NCI-H1417 treated with DMSO at 0.1 percent for 48 hours (cell line): ENCODE measurements at places on chromosomes 16 and 17.

DNA sequence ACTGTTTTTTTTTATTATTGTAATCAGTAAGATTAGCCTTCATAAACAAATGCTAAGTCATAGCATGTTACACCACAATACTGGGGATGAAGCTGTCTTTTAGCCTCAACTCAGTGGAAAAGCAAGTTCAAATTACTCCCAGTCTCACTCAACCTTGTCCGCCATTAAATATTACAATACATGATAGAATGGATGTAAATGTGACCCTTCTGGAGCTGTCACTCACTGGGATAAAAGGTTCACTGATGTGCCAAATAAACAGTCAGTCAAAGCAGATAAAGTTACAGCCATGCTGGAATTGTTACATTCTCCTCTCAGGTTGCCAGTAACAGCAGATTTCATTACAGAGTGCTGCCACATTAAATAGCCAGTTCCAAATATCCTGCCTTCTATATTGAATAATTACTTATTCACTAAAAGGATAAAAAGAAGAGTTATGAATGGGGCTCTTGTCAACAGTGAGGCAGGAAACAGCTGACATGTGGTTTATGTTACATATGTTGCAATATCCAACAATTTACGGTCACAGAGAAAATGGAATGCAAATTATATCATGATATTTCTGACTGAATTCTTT lies 53.4 kb downstream of the BRIP1 start:
- peak; percentile 10 for DNase-seq

GRCh38 chr17:39965017-39965699 lies 2.4 kb downstream of the GSDMA start:
- no peak for DNase-seq

- no peak for DNase-seq
Measured at GRCh38 chr17:72117535-72118334, 3.1 kb upstream of the SOX9 start.

DNA sequence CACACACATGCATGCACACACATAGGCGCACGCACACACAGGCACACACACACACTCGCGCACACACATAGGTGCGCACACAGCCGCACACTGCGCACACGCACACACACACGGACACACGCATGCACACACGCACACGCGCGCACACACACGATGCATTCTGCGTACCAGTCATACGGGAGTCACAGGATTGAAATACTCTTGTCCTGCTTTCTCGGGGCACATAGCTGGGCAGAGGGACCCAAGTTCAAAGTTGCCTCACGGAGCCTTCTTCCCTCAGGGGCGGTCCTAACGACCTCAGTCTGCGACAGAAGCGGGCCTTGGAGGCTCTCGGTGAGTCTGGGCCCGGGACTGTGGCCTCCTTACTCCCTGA lies 56.0 kb downstream of the MRM1 start:
- DNase-seq = no peak

GRCh38 chr16:78091419-78091818 lies 8.0 kb upstream of the WWOX start:
- no peak for DNase-seq

- DNase-seq = no peak
Measured at GRCh38 chr16:14399378-14400284, 230.4 kb downstream of the PARN start.

- DNase-seq = no peak
Measured at GRCh38 chr17:74135391-74136167, 67.9 kb upstream of the RPL38 start.

GRCh38 chr17:55722742-55723487 lies at the start of gene TMEM100:
TSS of gene TMEM100 (minus strand) at chr17:55722864. CDS start at chr17:55721070, 1,794 bp downstream.
- no peak for DNase-seq

DNA sequence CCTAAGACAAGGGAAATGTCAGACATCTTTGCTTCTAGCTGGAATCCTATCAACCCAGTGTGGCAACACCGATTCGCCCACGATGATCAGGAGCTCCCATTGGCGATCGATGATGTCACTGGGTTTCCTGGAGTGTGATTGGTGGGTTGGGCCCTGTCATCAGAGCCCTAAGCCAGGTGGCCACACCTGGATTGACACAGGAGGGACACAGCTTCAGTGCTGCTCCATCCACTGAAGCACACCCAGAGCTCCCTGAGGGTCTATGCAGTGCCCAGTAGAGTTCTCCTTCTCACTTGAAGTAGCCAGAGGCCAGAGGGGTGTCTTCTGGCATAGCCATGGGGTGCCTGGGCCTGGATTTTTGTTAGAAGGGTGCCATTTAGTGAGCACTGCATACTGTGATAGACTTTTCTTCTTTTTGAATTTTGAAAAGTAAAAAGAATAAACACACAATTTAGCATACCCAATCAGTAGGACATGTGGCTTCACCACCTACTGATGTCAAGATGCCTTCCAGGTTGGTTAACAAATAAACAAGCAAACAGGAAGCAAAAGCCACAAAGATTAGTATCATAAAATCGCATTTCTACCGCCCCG lies 77.6 kb downstream of the CMIP start:
- no peak for DNase-seq

- no peak for DNase-seq
Measured at GRCh38 chr17:76725580-76726230, 701 bp downstream of the JMJD6 start.

- DNase-seq = no peak
Measured at GRCh38 chr16:88883117-88883895, 16.8 kb upstream of the PABPN1L start.

DNA sequence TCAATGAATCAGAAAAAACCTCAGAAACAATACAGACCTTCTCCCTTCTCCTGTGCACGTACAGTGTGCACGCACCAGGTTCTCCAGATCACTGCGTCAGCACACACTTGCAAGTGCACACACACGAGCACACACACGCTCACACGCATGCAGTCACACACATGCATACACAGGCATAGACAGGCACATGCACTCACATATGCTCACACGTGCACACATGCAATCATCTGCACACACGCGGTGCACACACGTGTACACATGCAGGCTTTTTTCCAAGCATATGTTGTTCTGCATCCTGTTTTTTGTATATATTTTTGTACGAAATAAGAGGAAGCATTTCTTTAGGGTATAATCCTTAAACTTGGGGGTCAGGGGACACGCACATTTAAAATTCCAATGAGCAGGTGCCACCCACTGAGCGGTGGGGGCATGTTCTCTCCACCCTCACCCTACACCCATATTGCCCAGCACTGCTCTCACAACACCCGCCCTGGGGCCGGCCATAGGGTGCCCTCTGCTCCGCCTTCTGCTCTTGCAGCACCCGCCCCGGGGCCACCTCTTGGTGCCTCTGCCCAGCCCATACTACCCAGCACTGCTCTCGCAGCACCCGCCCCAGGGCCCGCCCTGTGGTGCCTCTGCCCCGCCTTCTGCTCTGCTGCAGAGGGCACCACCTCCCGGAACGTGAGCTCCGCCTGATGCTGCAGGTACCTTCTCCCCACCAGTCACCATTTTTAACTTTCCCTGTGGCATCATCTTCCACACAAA lies 20.9 kb downstream of the KLHDC4 start:
- DNase-seq = no peak

GRCh38 chr16:70714581-70715054 lies 28.8 kb upstream of the MTSS2 start:
- no peak for DNase-seq

DNA sequence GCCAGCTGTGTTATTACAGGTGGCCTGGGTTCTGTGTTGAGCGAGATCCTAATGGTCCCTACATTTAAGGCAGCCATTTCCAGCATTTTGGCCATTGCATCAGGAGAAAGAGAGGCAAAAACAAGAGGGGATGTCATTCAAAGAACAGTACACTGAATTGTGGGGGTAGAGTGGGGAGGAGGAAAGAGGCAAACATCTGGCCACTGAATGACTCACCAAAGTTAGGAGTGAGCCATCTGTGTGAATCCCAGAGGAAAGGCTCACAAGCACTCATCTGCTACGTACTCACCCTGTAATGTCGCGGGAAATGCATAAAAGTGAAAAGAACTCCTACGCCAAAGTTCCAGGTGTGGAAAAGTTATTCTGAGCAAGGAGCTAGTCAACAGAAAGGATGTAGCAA lies 16.7 kb downstream of the KRABD2 start:
- DNase-seq = no peak

GRCh38 chr17:63140255-63140654 lies 174.2 kb downstream of the TANC2 start:
- DNase-seq = no peak

GRCh38 chr16:88694221-88695087 lies 8.1 kb upstream of the SNAI3 start:
- no peak for DNase-seq

DNA sequence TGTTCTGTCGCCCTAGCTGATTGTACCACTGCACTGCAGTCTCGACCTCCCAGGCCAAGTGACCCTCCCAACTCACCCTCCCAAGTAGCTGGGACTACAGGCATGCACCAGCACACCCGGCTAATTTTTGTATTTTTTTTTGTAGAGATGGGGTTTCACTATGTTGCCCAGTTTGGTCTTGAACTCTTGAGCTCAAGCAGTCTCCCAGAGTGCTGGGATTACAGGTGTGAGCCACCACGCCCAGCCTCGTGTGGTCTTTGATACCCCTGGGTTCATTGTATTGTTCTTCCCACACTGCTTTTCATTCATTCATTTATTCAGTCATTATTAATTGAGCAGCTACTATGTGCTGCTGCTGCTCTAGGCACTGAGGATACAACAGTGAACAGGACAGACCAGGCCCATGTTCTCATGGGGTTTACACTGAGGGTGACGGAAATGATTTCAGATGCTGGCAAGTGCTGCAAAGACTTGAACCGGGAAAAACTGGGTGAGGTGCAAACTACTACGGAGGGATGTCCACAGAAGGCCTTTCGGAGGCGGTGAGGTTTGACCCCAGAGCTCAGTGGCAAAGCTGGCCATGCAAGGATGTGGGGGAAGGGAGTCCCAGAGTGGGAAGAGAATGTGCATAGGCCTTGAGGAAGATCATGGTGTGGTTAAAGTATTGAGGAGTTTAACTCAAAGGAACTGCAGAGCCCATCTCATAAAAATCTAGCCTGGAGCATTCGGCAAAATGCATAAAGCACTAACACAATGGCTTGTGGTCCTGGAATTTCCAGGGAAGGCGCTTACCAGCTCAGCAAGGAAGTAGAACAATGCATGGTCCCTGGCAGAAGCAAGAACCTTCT lies 10.9 kb downstream of the ABCC1 start:
- no peak for DNase-seq

DNA sequence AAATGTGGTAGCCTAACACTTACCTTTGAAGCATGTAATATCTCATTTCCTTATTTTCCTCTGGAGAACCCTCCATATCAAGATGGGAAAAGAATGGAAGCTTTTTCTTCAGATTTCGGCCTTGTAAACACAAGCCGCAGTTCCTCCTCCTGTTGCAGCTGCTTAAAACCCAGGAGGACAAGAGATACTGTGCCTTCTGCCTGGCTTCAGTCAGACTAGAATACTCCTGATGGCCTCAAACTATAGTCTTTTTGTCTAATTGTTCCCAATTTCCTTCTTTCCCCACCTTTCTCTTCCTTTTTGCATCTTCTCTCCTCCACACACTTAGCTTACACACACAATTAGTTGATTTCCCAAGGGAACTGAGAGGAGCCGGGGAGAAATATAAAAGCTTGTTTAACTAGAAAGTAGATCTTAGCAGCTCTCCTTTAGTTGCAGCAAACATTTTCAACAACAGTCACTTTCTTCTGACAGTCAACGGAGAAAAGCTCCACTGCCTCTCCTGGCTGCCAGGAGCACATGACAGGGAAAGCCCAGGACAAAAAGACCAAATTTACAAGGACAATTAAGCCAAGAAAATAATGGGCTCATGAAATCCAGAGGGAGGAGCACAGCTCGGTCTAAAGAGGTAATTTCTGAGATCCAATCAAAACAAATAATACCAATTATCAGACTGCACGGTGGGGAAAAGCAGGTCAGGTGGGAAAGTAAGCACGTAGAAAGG lies 76.4 kb upstream of the C17orf78 start:
- DNase-seq = peak; percentile 15

GRCh38 chr17:7216242-7217112 lies 3.2 kb downstream of the DLG4 start:
- DNase-seq = no peak

DNA sequence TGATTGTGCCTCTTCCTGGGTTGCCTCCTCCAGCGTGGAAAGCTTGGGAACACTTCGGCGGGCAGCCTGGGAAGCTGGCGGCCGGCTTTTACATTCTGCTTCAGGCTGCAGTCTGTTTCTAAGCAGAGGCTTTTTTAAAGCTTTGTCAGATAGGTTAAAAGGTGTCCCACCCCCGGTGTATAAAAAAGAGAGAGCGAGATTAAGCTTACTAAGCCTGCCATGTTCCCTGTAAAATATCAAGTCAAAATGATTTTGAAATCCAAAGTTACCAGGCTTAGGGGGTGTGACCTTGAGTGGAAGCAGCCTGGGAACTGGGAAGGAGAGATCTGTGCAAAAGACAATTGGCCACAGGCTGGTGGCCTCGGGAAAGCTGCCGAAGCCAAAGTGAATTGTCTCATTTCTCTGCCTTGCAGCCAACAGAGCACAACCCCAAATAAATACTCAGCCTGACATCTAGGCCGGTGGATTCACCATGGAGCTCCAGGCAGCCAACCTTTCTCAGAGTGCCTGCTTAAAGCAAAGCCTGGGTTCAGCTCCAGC lies 254.5 kb downstream of the FTO start:
- no peak for DNase-seq

GRCh38 chr16:57892447-57893096 lies 78.4 kb downstream of the CNGB1 start:
- DNase-seq = no peak

GRCh38 chr16:68093816-68094613 lies 8.8 kb downstream of the NFATC3 start:
- no peak for DNase-seq

- DNase-seq = no peak
Measured at GRCh38 chr16:84410361-84411138, 42.2 kb downstream of the ATP2C2 start.

DNA sequence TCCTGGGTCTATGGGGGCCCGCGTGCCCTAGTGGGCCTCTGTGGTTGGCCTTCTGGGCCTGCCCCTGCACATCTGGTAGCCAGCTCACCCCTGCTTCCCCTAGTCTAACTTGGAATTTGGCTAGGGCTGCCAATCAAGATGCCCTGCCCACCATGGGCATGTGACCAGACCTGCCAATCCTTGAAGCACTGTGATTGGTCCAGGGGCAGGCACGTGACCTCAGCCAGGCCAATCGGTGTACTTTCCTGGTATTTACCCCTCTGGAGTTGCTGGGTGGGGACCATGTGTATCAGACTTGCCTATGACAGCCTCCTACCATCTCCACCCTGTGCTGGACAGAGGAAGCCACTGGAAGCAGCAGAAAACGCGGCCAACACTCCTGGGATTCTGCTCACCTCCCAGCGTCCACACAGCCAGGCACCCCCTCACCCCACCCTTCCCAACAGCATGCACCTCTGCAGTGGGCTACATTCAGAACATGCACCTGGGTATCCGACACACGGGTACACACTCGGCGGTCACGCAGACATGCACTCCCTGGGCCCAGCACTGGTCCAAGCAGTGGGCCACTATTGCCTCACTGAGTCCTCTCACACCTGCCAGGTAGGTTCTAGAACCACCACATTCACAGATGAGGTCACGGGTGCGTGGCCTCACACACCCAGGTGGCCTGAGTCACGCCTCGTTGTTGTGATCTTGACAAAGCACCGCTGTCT lies 96.9 kb downstream of the RBFOX3 start:
- DNase-seq = no peak
